Stimulated activated CD8-positive, alpha-beta memory T cell treated with anti-CD3 and anti-CD28 coated beads, Interleukin-4, amount 100 ng/mL, for 1 hour (primary cell): ENCODE measurements at places on chromosomes 11 and 22.

DNA sequence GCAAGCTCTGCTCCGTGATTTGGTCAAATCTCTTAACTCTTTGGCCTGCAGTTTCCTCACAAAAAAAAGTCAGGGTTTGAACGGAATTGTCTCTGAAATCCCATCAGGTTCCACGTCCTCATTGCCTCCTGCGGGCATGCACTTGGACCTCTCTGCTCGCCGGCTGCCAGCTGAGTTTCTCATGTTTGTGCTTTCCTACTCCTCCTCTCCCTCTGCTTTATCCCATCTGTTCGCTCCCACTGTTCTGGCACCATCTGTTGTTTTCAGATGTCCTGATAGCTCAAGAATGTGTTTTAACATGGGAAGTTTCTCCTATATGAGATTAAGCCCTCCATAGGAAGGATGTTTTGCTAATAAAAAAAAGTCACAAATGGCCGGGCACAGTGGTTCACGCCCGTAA, 49.4 kb upstream of the ARHGAP42 start:
- DNase-seq = no peak

GRCh38 chr11:65947133-65947532, 1.9 kb downstream of the TSGA10IP start:
- DNase-seq = no peak

DNA sequence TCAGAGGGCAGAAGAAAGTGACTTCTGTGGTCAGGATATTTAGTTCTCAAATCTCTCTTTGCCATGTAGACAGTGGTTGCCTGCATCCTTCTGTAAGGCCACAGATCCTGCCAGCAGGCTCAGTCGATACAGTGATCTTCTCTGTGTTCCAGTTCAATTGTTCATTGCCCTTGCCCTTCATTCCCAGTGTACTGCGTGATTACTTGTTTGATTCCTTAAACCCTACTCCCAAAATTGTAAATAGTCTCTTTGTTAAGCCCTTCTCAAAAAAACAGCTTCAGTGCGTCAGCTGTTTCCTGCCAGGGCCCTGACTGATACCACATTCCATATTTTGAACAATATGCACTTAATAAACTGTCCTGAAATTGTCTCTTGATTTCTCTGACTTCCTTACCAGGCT, 9.3 kb upstream of the TYR start:
- no peak for DNase-seq

- DNase-seq = no peak
These were observed 24.8 kb upstream of the TSKU start for GRCh38 chr11:76758311-76758710.

DNA sequence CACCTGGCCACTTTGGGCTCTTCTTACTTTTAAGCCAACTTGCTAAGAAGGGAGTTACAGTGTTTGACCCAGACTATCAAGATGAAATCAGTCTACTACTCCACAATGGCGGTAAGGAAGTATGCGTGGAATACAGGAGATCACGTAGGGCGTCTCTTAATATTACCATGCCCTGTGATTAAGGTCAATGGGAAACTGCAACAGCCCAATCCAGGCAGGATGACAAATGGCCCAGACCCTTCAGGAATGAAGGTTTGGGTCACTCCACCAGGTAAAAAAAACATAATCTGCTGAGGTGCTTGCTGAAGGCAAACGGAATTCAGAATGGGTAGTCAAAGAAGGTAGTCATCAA, 1.0 kb upstream of the YPEL4 start:
- DNase-seq = no peak

DNA sequence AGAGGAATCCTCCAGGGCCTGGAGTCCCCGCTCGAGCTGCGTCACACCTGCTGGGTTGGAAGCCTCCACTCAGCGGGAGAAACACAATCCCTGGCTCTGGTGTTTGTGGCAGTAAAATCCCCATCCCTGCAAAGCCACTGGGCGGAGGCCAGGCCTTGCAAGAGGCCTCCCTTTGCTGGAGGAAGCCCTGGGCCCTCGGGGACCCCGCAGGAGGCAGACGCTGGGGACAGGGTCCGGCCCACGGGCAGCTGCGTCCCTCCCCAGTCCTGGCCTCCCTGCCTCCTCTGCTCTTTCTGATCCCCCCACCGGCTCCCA, 194.7 kb downstream of the BRD1 start:
- no peak for DNase-seq

DNA sequence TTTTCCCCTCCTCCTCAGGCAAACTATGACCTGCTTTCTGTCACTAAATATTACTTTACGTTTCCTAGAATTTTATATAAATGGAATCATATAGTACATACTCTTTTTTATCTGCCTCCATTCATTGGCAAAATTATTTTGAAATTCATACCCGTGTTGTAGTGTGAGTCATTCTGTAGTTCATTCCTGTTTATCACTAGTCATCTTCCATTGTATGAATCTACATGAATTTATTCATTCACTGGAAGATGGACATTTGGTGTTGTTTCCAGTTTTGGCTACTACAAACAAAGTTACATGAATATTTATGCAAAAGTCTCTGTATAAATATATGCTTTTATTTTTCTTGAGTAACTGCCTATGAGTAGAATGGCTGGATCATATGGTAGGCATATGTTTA, 60.7 kb upstream of the OPCML start:
- no peak for DNase-seq
